AG09309 (cell line): ENCODE measurements at places on chromosomes 3 and 15.

DNA sequence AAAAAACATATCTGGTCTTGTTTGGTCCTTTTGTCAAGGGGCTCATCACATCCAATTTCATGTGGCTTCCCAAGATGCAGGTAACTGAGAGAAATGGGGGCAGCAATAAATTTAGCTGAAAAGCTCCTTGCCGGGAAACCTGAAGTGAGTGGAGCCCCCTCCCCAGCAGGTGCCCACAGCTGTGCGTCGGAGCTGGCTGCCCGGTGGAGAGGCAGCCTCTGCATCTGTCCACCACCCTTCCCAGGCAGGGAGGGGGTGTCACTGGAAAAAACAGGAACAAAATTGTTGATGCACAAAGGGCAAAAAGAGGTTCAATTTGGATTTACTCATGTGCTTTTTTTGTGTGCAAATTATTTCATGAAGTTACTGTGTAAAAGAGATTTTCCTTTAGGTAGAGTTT lies 249.4 kb upstream of the LYSMD4 start:
- DNase-seq = no peak

- no peak for DNase-seq
Observed at GRCh38 chr15:100175406-100176114, 166.2 kb downstream of the ADAMTS17 start.

- no peak for DNase-seq
Observed at GRCh38 chr15:59722476-59722875, 33.4 kb upstream of the BNIP2 start.

DNA sequence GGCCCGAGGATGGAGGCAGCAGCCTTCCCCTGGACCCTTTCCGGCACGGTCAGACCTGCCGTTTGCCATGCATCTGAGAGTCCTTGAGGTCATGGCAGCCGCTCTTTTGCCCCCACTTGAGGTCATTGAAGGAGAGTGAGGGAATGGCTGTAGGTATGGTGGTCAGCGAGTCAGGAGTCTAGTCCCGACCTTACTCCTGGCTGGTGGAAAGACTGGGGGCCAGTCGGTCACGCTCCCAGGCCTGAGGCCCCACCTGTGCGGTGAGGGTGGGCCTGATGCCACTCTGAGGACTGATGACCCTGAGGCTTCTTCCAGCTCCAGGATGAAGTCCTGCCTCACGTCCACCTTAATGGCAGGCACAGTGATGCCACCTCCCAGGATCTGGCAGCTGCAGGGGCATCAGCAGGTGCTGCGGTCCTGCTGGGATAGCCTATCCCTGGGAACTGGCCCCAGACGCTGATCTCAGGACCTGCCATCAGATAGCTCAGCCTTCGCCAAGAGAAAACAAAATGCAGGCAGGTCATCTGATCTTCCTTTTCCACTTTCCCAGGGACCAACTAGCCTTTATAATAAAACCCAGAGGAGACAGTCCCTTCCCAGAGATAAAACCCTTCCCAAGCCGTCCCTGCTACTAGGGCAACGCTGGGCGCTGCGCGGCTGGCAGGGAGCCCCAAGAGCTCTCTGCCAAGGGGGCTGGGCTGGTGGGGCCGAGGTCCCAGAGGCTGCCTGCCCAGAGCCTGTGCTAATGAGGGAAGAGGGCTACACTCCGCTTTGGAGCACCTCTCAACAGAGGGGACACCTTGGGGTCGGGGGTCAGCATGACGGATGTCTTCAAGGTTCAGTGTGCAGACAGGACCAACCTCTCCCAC lies 42.2 kb downstream of the TM2D3 start:
- no peak for DNase-seq

- DNase-seq = no peak
Observed at GRCh38 chr15:80967451-80967850, 22.2 kb downstream of the MESD start.

DNA sequence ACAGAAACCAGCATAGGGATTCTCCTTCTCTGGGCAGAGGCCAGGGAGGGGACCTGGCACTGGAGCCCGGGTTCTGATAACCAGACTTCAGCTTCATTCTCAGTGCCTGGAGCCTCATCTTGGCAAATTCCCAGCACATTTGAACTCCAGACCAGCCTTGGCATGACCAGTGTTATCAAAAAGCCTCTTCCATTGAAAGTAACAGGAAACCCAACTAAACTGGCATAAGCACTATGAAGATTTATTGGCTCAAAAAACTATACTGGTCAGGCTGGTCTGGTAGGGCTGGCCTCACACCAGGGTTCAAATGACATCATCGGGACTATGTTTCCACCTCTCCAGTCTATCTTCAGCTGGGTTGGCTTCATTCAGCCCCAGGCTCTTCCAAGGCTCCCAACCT lies 48.1 kb upstream of the THUMPD3 start:
- no peak for DNase-seq

GRCh38 chr15:47484059-47484458 lies 233.2 kb upstream of the SEMA6D start:
- DNase-seq = no peak

GRCh38 chr3:27641888-27642601 lies 80.1 kb downstream of the EOMES start:
- DNase-seq = no peak

DNA sequence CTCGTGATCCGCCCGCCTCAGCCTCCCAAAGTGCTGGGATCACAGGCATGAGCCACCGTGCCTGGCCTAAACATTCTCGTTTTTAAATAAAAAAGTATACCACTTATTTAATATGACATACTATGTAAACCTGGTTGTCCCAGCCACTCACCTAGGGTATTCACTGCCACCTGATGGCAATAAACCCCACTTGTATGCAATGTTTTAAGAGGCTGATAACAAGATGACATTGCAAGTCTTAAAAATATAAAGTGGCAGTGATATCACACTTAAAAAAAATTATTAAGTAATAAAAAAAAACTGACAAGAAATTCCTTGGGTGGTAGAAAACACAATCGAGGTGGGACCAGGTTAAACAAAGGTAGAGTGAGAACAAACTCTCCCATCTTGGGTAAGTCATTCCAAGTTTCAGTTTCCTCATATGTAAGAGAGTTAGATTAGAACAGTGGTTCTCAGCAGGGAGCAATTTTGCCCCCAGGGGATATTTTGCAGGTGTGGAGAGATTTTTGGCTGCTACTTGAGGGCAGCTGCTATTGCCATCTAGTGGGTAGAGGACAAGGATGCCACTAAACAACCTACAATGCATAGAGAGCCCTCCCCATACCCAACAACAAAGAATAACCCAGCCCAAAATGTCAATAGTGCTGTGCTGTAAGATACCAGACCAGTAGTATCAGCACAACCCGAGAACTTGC lies 14.5 kb downstream of the ARF4 start:
- DNase-seq = no peak

DNA sequence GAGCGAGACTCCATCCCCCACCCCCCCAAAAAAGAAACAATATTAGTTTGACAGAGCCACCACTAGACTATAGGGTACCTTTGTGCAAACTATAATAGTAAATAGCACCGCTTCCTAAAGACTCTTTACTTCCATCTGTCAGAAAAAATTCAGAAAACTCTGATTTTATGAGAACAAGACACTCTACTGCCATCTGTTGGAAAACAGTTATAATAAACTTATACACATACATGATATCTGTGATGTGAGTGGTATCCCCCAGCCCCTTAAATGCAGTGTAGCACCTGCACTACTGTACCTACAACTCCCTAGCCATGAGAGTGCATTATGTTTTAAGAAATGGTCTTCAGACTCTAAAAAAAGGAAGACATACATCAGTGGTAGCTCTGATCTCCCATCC lies 47.1 kb upstream of the CTDSPL start:
- DNase-seq = no peak

DNA sequence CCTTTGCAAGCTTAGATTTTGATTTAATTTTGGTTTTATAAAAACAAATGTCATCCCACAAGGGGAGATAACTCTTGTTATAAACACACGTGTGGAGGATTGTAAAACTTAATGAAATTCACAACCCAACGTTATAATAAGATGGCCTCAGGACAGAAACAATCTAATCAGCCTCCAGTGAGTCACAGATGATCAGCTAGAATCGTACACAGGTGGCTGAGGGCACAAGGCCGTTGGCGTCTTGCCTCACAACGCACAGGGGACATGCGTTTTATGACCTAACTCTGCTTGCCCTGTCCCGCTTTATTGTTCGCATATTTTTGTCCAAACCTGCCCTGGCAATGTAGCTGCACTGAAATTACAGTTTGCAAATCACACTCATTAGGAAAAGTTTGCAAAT lies 121.9 kb upstream of the PDZRN3 start:
- no peak for DNase-seq

- no peak for DNase-seq
Observed at GRCh38 chr3:48422681-48423080, 7.2 kb downstream of the PLXNB1 start.
